ENCODE measurements at places on chromosomes 4 and X.

DNA sequence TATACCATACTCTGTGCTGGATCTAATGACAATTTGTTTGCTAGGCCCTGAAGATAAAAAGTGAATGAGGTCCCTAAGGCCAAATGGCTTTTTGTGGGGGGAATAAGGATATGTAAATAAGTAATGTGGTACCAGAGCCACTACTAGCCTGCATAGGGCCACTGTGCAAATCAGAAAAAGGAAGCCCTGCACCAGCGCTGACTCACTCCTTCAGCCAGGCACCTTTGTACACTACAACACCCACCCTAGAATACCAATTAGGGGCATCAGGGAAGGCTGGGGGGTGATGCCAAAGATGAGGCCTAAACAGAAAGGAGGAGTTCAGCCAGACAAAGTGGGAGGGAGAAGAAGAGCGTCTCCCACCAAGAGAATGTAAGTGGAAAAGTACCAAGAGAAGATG lies 122.2 kb downstream of the CAMK2D start:
- no peak for DNase-seq

DNA sequence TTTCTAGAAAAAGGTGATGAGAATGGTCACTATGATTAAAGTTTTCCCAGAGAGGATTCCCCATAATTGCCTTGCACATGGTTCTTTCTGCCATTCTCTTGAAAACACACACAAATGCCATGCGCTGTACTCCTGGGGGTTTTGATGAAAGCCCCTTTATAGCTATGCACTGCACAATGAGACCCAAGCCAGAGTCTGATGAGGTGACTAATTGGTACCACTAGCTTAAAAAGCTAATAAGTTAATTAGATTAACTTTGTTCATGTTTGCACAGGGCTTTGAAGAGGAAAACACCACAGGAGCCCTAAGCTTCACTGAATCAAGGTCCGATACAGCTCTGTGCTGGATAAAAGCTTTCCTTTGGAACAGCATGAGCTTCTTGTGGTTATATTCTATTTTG lies 132.2 kb downstream of the NKX6-1 start:
- no peak for DNase-seq

GRCh38 chr4:118825799-118826198 lies 10.1 kb downstream of the SEC24D start:
- no peak for DNase-seq

DNA sequence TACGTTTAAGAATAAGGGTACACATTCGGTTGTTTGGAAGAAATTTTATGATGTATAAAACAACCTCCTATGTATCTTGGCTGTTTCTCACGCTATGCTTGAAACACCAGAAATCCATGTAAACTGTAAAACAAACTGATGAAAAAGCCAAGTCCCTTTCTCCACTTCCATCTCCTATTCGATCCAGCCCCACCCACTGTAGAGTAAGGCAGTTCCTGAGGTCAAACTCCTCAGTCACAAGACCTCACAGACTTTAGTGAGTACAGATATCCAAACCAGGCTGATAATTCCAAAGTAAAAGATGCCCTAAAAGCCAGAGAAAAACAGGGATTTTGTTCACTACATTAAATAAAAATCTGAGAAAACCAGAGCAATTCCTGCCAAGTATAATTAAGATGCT lies 45.6 kb downstream of the ARHGEF38 start:
- DNase-seq = no peak

- DNase-seq = no peak
These were observed 50.3 kb downstream of the SSX3 start for GRCh38 chrX:48306175-48306574.

DNA sequence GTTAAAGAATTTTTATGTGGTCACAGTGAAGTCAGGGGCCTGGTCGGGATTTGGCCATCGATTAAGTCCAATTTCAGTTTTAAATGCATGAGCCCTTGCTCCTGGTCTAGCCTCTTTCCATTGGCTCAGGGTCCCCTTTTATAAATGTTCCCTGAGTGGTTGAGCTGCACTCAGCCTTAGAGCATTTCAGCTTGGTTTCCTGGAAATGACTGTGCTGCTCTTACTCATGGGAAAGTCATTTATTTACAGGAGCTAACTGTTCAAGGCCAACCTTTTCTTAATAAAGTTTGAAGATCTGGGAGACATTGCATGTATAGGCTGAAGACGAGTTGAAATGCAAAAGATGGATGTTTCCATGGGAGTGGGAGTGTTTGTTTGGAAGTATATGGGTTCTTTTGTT lies 98.8 kb upstream of the CLNK start:
- no peak for DNase-seq

DNA sequence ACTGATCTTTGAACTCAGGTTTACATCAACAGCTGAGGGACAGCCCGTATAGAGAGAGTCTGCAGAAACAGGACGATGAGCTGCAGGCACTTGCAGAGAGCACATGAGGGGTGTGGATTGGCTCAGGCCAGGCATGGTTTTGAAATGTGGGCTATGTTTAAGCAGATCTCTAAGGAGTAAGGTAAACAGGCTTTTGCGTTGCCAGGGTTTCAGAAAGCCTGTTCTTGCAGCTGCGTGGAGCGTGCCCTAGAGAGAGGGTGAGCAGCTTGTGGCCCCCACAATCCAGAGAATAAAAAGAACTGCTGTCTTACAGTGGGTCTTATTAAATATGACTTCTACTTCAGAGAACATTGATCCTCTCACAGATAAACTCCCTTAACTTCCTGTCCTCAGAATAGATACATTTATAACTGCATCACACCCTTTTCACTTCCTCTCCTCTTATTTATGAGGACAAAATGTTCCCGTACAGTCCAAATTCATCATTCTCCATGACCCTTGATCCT lies 64.1 kb downstream of the TMA16 start:
- DNase-seq = no peak

- DNase-seq = no peak
These were observed 28.4 kb downstream of the ASMTL start for GRCh38 chrX:1424147-1424851.

DNA sequence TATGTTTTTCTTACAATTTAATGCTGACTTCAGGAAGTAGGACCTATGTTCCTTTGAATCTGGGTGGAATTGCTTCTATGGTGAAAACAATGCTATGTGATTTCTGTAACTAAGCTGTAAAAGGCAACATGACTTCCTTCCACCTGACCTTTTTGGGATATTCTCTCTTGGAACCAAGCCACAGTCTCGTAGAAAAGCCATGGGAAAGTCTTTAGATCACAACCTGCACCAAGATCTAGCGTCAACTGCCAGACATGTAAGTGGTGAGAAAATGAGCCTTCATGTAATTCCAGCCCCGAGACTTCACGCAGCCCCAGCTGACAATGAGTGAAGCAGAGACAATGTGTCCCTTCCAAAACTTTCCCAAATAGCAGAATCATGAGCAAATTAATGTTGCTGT lies 297.0 kb upstream of the DCAF8L1 start:
- no peak for DNase-seq

- DNase-seq = no peak
These were observed 102.0 kb downstream of the RTL5 start for GRCh38 chrX:72029483-72030411.

DNA sequence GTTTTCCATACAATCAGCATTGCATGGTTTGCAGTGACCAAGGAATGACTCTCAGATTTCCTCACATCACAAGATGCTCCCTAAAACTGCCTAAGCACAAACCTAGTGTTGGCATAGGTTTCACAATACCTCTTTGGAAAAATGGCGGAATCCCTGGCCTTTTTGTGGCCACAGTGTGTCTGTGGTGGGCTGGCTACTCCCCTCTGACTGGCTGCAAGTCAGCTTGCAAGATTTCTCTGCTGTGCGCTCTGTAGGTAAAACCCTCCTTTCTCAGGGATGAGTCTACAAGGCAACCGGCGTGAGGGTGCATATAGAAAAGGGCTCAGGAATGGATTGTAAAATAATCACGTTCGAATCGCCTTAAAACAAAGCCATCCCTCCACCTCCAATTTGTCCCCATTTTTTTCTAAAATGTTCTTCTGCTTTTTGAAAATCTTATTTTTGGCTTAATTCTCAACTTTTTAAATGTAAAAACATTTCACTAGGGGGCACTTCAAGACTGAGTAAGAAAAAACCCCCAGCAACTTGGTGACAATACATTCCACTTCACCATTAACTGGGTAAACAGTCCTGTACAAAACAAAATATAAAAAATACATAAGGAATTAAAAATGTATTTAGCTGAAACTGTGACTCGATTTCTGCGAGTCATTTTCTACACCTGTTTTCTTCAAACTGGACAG lies 235.6 kb downstream of the STIM2 start:
- DNase-seq = no peak

DNA sequence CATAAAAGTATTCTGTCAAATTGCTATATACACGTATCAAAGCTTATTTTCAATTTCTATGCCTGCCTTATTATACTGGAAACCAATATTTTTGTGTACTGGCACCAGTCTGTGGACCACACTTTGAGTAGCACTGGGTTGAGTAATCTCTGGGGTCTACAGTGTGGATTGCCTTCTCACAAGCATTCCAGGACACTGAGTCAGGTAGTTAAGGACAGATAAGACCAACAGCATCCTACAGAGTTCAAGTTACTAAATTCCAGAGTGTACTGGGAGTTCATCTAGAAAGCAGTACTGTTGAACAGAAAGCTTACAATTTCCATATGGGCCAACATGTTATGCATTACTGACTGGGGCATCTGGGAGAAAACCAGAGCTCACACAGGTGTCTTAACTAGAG lies 61.8 kb downstream of the VMA21 start:
- DNase-seq = no peak

DNA sequence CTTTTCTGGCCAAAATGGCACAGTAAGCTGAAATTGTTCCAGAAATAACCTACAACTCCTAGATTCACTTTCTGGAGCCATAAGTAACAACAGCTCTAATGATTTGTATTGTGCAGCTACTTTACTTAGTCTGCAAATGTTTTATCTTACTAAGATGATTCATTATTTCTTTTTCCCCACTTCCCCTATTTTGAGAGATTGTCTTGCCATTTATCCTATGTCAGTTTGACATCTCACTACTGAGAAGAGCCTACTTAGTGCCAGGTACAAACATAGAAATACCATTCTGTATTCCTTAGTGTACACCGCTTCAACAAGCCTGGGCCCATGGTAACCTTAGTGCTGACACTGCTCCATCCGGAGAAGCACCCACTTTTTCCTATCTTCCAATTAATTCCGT lies 13.8 kb upstream of the STK26 start:
- no peak for DNase-seq

- peak; percentile 59 for DNase-seq
These were observed 146.0 kb upstream of the CPEB2 start for GRCh38 chr4:14856062-14856933.

DNA sequence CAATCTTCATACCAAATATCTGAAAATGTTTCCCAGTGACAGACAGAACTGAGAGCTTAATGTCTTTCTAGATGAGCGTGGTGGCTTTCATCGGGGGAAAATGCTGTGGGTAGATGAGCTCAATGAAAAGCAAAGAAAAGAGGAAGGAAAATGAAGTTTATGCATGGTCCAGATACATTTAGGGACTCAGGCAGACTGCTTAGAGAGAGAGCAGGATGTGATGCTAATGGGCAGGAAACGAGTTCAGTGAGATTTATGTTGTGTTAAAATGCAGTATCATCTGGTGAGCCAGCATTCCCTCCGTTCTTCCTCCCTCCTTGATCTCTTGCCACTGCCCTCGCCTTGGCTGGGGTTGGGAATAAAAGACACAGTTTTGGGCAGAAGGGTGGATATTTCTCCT lies 229.2 kb downstream of the GBA3 start:
- DNase-seq = no peak

DNA sequence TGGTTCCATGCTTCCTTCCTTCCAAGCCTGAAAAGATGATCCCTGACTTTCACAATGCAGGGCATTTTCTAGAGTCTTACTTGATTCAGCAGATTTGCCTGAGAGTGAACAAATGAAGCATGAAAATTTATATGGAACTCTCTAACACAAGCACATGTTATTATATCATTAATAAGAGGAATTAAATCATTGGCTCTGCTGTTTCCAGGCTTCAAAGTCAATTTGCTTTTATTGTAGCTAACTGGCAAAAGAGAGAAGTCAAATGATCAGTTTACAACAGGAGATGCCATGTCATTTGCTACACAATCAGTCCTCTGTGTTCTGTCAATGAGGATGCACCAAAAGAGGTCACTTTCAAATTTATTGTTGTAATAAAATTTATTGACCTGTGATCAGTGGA lies 101.5 kb upstream of the UGT8 start:
- no peak for DNase-seq

- no peak for DNase-seq
These were observed 105.6 kb upstream of the CPEB2 start for GRCh38 chr4:14896656-14897175.

DNA sequence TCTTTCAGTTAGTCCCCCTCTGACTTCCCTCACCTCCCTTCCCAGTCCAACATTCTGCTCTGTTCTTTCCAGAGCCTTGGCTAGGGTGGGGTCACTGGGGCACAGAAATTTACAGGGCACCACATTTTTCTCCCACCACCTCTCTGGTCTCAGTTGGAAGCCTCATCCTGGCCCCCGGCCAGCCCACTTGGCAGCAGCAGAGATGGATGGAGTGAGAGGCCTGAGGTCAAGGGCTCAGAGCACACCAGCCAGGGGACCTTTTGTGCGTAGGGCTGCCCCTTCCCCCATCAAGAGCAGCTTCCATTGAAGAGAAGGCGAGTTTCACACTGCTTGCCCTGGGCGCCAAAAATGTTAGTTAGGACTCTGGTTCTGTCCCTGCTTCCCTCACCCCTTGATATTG lies 230.9 kb downstream of the SOX3 start:
- no peak for DNase-seq

DNA sequence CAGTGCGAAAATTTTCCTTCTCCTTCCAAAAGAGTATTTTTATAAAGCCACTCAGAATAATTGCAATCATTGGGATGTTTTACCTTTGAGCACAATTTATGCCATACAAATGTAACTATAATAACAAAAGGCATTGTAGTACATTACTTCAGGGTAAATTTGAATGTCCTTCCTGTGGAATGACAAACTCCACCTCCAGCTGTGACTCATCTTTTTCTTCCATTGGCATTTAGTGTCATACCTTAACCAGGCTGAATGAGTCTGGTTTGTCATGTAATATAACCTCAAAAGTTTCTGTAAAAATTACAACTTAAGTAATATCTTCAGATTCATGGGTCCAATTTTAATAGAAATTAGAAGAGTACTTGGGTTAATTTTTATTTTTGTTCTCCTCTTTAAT lies 93.3 kb downstream of the TMEM47 start:
- DNase-seq = no peak

Measured in stimulated activated CD4-positive, alpha-beta T cell treated with anti-CD3 and anti-CD28 coated beads, TNF-alpha, amount 100 ng/mL, for 24 hours (primary cell).